ENCODE measurements at places on chromosomes 11 and 22. TPM values are rescaled to one million over a fixed set of nuclear protein-coding genes. Genes with fewer than 3 reads are reported as not detected.

Gene RTN4R
- 0.53 TPM for total RNA-seq

Gene TEX12
- total RNA-seq: not detected

Gene PAMR1
- 5.4 TPM for total RNA-seq

Gene TRIM68
- 12.6 TPM for total RNA-seq

Gene DGCR6
- total RNA-seq: 6.4 TPM

Gene MMP7
- total RNA-seq: not detected
